ENCODE measurements at places on chromosomes 3 and 15.

DNA sequence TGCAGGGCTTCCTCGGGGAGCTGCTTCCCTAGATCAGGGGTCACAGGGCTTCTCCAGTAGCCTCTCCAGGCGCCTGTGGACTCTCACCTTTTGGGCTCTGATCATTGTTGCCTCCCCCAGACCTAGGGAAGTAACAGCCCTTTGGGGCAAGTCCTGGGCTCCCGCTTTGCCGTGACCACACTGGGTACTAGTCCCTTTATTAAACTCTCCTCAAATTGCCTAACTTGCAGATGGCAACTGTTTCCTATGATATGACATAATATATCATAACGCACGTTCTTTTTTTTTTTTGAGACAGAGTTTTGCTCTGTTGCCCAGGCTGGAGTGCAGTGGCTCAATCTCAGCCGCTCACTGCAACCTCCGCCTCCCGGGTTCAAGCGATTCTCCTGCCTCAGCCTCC, 17.9 kb upstream of the NRROS start:
- H3K27ac ChIP-seq, result no peak overlapping the region
- H3K27me3 ChIP-seq, result peaks cover 10% of the 10 kb centered on the region
- H3K36me3 ChIP-seq, result no peaks in the 10 kb centered on the region

DNA sequence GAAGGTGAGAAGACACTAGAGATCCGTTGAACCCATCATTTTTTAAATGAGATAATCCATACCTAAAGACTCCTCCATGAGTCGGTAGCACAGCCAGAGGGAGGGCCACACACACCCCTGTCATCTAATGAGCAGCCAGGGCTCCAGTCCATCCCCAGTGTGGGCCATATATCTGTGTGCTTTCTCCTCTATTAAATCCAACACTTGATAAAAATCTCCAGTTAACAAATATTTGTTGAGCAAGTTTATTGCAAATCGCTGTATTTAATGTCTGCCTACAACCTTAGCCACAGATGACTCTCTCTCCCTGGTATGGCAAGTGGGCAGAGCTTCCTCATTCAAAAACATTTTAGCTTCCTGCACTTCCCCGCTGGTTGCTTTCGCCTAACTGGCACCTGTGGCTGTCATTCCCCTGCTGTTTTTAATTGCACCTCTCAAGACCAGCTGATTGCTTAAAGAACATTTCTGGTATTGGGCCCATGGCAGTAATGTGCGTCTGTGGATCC, 82.8 kb downstream of the SMAD3 start:
- no peak overlapping the region for H3K4me3 ChIP-seq
- H3K27me3 ChIP-seq, result no peaks in the 10 kb centered on the region
- H3K4me1 ChIP-seq, result peaks cover 94% of the 10 kb centered on the region
- DNase-seq, result no peak
- H3K36me3 ChIP-seq, result no peaks in the 10 kb centered on the region

DNA sequence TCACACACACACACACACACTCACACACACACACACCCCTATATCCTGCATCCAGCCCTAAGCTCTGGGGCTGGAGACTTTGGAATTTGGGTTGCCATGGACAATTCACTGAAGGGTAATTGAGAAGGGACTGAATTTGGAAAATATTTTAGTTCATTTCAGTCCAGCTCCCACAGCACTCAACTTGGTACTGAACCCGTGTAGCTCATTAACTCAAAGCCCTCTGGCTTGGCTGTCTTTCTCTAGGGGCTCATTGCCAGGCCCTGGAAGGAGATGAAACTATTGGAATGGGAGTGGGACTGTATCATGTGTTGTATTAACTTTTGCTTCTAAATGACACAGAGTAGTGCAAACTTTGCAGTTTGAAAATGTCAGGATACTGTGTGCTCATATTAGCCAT, 157.3 kb downstream of the EPHB1 start:
- DNase-seq, result no peak
- no peak overlapping the region for H3K4me3 ChIP-seq
- no peaks in the 10 kb centered on the region for H3K36me3 ChIP-seq

DNA sequence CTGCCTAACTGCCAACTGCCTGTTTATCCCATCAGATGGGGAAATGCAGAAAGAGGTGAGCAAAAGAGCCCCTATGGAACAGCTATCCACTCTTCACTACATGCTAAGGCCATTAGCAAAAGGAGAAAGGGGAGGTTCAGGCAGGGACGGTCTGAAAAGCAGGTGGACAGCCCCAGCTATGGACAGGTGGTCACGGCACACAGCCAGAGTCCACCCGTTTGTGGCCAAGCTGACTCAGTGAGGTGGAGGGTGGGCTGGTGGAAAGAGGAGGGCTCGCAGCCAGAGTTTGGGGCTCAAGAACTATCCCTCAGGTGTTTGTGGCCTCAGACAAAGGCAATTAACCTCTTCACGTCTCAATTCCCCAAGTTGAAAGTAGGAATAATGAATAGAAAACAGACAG, 148.9 kb upstream of the UBE2E1 start:
- H3K4me3 ChIP-seq, result no peak overlapping the region
- H3K4me1 ChIP-seq, result peaks cover 26% of the 10 kb centered on the region
- H3K36me3 ChIP-seq, result no peaks in the 10 kb centered on the region

DNA sequence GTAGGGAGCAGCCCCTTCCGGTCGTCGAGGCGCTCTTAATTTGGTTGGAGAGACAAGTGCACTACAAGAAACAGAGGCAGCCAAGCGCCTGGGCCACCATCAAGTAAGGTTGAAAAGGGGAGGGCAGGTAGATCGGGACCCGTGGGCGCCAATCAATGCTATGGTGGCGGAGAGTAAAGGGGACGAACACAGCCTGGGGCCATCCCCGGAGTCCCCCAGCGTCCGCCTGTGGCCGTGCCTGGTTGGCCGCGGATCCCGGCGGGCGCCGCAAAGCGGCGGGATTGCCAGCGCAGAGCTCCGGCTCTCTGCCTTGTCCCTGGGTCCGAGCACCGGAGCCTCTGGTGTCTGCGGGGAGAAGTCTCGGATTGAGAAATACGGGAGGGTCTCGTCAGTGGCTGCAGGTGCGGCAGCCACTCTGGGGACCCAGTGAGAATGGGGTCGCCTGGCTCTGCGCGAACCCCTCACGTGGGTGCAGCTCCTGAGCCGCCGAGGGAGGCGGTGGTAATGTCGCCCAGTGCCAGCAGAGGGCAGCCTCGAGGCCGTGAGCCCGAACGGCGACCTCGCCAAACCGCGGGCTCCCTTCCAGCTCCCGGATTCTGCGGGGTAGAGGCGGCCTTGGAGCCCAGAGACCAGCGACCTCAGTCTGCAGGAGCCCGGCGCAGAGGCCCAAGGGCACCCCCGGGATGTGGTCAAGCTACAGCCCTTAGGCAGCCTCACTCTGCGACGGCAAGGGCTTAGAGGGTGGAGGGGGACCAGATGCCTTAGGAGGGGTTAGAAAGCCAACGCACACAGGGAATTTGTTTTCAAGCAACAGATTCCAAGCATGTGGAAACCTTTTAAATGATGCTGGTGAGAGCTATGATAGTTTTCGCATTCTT, 10.8 kb downstream of the FOXL2 start:
- peaks cover 23% of the 10 kb centered on the region for H3K4me1 ChIP-seq
- peak overlapping the region; percentile 80 for H3K4me3 ChIP-seq
- peak; percentile 91 for DNase-seq
- H3K27ac ChIP-seq, result no peak overlapping the region
- peaks cover 93% of the 10 kb centered on the region for H3K27me3 ChIP-seq

DNA sequence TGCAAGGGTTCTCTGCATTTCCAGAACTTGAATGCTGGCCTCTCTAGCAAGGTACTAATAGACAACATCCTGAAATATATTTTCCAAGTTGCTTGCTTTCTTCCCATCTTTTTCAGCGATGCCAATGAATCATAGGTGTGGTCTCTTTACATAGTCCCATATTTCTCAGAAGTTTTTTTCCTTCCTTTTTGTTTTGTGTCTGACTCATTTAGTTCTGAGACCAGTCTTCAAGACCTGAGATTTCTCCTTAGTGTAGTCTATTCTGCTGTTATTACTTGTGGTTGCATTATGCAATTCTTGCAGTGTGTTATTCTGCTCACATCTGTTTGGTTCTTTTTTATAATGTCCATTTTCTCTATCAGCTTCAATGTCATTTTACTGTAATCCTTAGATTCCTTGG, 1265.0 kb upstream of the ALCAM start:
- H3K27ac ChIP-seq, result no peak overlapping the region
- H3K4me1 ChIP-seq, result no peaks in the 10 kb centered on the region
- H3K36me3 ChIP-seq, result no peaks in the 10 kb centered on the region
- no peak overlapping the region for H3K4me3 ChIP-seq
- DNase-seq, result no peak
- H3K27me3 ChIP-seq, result peaks cover 2% of the 10 kb centered on the region

DNA sequence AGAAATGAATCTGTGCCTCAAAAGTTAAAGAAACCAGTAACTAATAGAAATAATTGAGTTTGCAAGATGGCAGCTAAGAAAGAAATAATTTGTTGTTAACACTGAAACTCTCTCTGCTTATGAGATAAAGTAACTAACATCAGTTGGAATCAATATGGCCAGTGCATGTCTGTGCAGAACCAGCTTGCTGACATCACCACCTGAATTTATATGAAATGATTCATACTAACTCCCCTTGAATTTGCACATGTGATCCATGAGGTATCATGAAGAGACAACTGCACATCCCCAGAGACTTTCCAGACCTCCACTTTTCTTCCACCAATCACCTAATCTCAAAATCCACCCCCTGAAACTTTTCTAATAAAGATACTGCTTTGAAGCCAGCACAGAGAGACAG, 10.3 kb upstream of the SLC25A38 start:
- H3K27me3 ChIP-seq, result peaks cover 21% of the 10 kb centered on the region
- no peak overlapping the region for H3K4me3 ChIP-seq

DNA sequence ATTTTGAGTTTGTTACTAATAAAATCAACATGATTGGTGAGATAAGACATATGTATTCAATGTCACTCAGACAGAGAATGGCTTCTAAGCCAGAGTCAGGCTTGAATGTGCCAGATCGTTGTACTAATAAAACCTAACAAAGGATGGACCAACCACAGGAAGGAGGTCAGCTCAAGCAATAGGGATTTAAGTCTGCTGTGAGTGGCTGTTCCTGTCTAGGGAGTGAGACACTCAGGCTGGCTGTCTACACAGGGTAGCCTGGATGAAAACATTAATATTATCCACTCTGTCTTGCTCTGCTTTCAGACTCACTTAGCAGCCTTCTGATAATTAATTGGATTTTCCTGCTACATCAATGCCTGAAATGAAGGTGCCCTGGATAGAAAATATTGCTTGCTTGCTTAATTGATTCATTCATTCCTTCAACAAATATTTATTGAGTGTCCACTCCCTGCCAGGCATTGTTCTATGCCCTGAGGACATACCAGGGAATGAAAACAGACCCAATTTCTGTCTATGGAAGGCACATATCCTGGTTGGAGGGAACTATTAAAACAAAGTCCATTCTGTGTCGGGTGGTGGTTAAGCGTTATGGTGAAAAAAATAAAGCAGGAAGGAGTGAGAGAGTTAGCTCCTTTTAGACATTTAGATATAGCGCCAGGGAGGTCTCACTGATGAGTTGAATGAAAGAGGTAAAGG, 239.4 kb downstream of the CHST2 start:
- DNase-seq, result no peak
- H3K4me1 ChIP-seq, result peaks cover 13% of the 10 kb centered on the region
- no peaks in the 10 kb centered on the region for H3K27me3 ChIP-seq
- no peak overlapping the region for H3K4me3 ChIP-seq
- H3K27ac ChIP-seq, result no peak overlapping the region

DNA sequence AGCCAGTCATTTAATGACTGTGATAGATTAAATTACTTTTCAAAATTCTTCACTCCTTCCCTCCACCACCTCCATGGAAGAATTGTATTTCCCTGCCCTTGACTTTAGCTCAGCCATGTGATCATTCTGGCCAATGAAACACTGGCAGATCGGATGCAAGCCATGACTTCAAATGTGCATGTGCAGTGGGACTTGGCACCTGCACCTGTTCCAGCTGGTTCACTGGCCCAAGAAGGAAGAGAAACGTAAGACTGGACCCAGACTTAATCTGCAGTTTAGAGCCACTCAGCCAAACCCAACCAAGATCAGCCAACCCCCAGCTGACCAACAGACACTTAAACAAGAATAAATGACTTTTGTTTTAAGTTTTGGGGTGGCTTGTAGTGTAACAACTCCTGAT, 11.8 kb downstream of the DPH3 start:
- DNase-seq, result no peak
- H3K27ac ChIP-seq, result no peak overlapping the region
- H3K36me3 ChIP-seq, result no peaks in the 10 kb centered on the region
- peaks cover 4% of the 10 kb centered on the region for H3K4me1 ChIP-seq

GRCh38 chr3:194472290-194472920, 14.4 kb downstream of the ATP13A3 start:
- H3K36me3 ChIP-seq, result no peaks in the 10 kb centered on the region
- no peaks in the 10 kb centered on the region for H3K27me3 ChIP-seq
- peaks cover 14% of the 10 kb centered on the region for H3K4me1 ChIP-seq
- peak; percentile 27 for DNase-seq

DNA sequence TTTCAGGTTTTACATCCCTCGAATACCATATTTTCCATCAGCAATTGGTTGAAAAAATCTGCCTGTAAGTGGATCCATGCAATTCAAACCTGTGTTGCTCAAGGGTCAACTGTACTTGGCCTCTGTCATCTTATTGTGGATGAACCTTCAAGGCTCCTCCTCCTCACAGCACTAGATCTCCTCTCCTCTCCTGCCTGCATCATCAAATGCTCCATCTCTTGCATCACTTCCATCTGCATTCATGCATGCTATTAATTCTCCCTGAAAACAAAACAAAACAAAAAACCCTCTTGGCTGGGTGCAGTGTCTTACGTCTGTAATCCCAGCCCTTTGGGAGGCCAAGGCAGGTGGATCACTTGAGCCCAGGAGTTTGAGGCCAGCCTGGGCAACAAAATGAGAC, 10.1 kb downstream of the BCL2L10 start:
- H3K36me3 ChIP-seq, result no peaks in the 10 kb centered on the region
- DNase-seq, result no peak
- H3K4me1 ChIP-seq, result peaks cover 11% of the 10 kb centered on the region

Data from nephron progenitor cell (in vitro differentiated cells).